ENCODE measurements at places on chromosomes 7 and 10.

- DNase-seq = no peak
Observed at GRCh38 chr7:154442939-154443338, 390.7 kb downstream of the DPP6 start.

DNA sequence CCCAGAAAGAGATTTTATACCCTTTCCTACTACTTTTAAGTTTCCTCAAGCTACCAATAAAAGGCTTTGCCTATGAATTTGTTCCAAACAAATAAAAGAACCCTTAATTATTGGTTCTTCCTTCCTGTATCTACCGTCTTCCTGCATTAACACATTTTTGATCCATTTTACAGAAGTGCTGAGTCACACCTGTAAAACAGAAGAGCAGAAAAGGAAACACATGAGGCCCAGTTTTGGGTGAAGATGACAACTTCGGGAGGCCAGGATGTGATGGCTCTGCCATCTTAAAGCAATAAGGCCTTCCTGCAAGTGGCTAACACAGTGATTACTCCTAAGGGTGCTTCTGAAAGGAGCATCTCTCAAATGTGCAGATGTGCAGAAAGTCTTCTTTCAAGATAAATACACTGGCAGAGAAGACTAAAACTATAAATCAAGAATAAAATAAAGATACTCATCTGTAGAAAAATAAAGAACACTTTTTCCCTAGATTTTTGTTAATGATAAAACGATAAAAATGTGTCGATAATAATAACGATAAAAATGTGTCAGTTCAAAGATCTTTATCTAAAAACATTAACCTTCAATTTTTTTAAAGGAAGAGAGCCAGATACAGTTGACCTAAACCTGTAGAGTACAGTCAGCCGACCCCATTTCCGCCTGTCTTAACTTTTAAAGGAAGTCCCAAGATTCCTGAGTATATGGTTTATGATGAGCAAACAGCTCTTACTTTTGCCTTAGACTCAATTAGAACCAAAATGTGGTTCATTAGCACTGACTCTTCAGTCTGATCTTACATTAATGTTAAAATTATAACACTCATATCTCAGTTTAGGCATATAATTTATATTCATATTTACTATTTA, 108.6 kb downstream of the UBE2H start:
- no peak for DNase-seq

- no peak for DNase-seq
Observed at GRCh38 chr10:45386657-45387056, 12.6 kb downstream of the ALOX5 start.

- no peak for DNase-seq
Observed at GRCh38 chr7:136911344-136911743, 42.9 kb downstream of the CHRM2 start.

GRCh38 chr10:68163735-68164134, 54.4 kb downstream of the MYPN start:
- no peak for DNase-seq

GRCh38 chr10:62075912-62076311, 174.4 kb downstream of the ARID5B start:
- no peak for DNase-seq

DNA sequence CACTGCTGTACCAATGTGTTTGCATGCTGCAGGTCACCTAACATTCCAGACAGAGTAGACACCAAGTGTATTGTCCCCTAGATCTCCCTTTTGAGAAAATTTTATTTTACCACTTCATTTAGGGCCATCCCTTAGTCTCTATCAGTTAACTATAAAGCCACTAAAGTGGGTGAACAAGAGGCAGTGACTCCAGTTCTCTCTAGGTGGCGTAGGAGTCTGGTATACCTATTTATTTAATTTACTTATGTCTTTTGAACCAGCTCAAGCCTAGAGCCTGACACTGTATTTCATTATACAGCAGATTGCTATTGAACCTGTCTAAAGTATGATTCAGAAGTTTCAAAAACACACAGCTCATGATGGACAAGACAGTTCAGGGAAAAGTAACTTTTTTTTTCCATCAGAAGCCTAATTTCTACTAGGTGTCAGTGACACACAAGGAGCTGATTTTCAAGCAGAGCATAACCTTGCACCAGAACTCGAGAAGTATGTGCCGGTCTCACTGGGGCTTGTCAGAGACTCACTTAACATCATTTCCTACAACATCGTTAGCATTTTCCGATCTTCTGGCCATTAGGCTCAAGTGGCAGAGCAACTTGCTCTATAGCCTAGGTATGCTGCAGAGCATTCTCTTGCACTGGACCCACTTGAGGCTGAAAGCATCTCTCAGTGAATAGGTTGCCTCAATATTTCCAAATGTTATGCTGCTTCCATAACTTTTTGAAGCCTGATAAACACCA, 175.4 kb downstream of the CDC14C start:
- DNase-seq = no peak

- DNase-seq = no peak
Observed at GRCh38 chr7:16670021-16670420, 24.0 kb downstream of the BZW2 start.

DNA sequence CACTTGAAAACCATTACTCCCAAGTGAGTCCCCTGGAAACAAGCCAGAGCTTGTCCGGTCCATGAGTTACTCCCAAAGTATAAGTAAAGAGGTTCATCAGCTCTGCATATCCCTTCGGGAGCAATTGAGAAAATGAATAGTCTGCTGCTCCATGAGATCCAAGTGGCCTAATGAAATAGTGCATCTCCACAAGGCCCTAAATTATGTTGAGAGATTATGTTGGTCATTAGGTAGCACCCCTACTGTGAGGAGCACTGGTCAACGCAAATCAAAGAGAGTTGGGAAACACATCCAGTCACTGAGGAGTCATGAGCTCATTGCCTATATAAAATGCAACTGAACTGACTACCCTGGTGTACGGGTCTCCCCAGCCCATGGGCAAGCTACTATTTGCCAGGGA, 205.5 kb upstream of the AOAH start:
- DNase-seq = no peak

GRCh38 chr10:34143466-34143865, 671.6 kb downstream of the PARD3 start:
- DNase-seq = no peak

- DNase-seq = no peak
Observed at GRCh38 chr7:149718730-149719049, 54.7 kb downstream of the ZNF467 start.

DNA sequence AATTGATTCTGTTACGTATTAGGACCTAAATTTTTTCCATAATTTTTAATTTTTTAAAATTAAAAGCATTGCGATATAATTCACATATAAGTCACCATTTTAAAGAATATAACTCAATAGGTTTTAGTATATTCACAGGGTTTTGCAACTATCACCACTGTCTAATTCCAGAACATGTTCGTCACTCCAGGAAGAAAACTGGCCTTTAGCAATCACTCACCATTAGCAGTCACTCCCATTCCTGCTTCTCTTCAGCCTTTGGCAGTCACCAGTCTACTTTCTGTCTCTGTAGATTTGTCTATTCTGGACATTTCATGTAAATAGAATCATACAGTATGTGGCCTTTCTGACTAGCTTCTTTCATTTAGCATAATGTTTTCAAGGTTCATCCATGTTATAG, 176.5 kb downstream of the EXOC4 start:
- no peak for DNase-seq

GRCh38 chr10:12333380-12334185, 15.8 kb upstream of the CAMK1D start:
- peak; percentile 93 for DNase-seq

GRCh38 chr10:129293991-129294700, 172.9 kb upstream of the MGMT start:
- DNase-seq = no peak

- no peak for DNase-seq
Observed at GRCh38 chr10:116111483-116112095, 161.4 kb downstream of the GFRA1 start.

DNA sequence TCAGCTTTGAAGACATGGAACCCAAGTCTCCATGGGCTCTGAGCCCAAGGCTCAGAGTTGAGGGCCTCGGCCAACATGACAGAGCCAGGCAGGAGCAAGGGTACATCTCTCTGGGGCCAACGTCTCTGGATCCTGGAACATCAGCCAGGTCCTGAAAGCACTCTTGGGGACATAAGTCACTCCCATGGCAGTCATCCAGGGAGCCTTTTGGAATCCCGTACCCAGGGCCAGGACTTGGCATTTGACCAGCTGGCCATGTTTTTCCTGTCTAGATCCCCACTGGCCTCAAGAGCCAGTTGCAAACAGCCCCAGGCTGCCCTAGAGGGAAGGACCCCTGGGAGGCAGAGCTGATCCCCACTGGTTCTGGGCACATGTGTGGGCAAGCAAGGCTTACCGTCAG, 4.3 kb upstream of the CXCL12 start:
- no peak for DNase-seq

GRCh38 chr7:123665157-123665556, 9.5 kb downstream of the LMOD2 start:
- no peak for DNase-seq

DNA sequence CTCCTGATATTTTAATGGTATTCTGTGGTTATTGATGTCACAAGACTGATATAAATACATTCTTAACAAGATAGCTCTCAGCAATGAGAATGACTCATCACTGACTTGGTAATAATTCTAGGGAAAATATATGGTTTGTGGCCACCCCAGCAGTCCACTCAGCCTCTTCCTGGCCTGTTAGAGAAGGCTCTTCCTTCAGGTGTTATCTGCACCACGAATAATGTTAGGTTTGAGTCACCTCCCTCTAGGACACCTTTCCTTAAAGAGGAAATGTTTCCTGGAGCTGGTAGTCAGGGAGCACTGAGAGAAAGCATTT, 163.3 kb downstream of the SVIL start:
- peak; percentile 65 for DNase-seq

- DNase-seq = no peak
Observed at GRCh38 chr10:122208571-122209430, 62.3 kb upstream of the BTBD16 start.

DNA sequence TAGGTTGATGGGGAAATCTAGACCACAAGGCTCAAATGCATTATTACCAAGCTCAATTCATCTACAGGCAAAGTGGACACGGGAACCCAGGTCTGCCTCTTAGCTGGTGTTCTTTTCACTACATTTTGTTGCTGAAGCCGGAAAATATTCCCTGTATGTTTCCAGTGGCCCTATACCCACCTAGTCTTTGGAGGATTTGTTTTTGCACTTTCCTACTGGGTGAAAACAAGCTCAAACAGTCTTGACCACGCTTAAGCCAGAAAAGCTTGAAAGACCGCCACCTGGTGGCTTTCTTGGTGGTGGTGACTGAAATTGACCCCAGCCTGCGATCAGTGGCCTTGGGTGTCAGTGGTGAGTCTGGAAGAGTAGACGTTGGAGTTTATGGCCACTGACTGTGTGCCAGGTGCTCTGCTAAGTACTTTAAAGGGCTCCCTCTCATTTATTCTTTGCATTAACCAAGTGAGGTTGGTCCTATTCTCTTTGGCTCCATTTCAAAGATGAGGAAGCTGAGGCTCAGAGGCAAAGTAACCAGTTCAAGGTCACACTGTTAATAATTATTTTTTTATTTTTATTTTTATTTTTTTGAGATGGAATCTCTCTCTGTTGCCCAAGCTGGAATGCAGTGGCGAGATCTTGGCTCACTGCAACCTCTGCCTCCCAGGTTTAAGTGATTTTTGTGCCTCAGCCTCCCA, 11.1 kb upstream of the CRTAC1 start:
- DNase-seq = no peak

DNA sequence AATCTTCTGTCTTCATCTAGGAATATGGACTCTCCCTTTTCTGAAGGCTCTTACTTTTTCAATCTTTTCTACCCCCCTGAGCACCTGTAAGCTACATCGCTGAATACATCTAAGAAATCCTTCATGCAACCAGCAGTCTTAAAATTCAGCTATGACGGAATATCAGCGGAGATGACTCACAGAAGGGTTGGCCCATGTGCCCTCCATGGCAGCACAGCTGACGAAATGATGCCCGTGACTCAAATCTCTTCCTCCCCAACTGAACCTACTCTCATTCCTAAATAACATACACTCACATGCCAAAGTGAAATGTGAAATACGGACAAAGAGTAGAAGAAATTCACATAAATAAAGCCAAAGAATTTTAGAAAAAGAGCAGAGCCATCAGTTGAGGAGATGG, 30.3 kb upstream of the NCAPG2 start:
- no peak for DNase-seq

GRCh38 chr7:132915647-132916046, 166.2 kb downstream of the CHCHD3 start:
- no peak for DNase-seq

DNA sequence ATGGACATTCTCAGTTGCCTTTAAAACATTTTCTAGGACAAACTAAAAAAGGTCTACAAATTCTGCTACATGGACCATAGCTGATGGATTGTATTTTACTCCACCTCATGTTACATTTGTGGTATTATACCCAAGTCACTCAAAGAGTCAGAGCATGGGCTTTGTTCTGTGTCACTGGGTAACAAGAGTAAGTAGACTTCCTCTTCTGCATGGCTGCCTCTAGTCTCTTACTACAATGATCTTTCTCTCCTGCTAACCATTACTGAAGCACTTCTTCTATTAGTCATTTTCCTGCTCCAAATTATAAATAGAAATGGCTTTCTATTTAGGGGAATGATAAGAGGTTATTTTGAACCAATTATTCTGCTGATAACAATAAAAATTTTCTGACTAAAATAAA, 727.4 kb upstream of the NRP1 start:
- no peak for DNase-seq

- DNase-seq = no peak
Observed at GRCh38 chr10:29966269-29966668, 93.1 kb downstream of the JCAD start.

- no peak for DNase-seq
Observed at GRCh38 chr7:115040495-115040894, 118.6 kb downstream of the MDFIC start.

GRCh38 chr7:11655163-11655562, 176.8 kb downstream of the THSD7A start:
- no peak for DNase-seq

DNA sequence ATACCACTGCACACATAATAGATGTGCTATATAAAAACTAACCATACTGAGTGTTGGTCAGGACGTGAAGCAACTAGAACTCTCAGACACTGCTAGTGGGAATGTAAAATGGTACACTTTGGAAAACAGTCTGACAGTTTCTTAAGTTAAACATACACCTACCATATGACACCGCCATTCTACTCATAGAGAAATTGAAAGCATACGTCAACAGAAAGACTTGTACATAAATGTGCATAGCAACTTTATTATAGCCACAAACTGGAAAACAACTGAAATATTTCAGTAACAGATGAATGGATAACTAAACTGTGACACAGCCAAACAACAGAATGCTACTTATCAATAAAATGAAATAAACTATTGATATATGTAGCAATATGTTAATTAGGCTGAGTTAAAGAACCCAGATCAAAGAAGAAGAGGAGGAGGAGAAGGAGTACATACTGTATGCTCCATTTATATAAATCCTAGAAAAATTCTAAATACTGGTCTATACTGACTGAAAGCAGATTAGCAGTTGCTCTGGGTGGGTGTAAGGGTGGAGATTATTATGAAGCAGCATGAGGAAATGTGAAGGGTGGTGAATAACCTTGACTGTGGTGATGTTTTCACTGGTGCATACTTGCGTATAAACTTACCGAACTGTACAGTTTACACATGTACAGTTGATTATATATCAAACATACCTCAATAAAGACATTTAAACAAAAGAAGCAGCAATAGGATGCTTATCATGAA, 48.6 kb downstream of the ARHGAP21 start:
- no peak for DNase-seq

Measured in fibroblast of skin of left quadriceps (primary cell).